Mesothelial cell of epicardium (in vitro differentiated cells): ENCODE measurements at places on chromosomes 2 and 18.

GRCh38 chr2:216215658-216216390, 106.7 kb downstream of the XRCC5 start:
- DNase-seq = no peak

DNA sequence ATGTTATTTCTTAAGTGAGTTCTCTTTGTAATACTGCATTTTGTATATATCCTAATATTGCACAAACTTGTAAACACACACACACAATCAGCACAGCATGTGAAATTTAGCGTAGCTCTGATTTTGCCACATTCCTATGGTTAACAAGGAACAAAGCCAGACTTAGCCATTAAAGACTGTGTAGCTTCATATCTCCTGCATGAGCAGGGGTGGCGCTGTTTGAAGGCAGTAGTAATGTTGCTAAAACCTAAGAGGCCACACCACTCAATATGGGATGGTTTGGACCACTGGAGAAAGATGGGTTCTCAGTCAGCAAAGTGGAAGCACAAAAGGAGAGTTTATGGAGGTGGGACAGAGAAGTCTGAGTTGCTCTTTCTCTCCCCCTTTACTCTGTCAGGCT, 61.1 kb upstream of the RND3 start:
- no peak for DNase-seq

DNA sequence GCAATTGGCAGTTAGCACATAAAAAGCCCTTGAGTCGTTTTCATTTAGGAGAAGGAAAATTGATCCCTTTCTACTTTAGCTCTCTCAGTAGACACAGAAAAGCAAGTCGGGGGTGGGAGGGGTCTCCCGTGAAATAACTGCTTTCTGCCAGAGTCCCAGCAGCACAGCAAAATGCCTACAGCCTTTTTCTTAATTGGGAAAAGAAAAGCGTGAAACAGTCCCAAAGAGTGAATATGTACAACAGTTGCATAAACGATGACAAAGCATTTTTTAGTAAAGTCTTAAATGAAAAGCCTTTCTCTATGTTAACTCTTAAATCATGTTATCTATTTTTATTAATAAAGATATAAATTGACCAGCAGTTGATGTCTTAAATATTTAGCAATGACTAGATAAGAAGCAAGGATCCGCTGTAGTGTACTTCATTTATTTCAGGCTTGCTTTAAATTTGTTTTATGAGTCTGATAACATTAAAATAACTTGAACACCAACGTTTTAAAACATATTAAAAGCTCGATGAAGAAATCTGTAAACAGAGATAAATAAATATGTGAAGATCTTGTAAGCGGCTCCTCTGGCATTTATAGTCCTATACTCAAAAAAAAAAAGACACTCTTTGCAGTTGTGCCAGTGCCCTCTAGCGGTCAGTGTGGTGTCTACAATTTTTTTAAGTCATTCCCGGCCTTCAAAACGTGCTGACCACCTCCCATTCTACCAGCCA, 42.3 kb upstream of the ATIC start:
- peak; percentile 30 for DNase-seq

GRCh38 chr2:226703514-226703913, 96.1 kb downstream of the IRS1 start:
- DNase-seq = no peak

DNA sequence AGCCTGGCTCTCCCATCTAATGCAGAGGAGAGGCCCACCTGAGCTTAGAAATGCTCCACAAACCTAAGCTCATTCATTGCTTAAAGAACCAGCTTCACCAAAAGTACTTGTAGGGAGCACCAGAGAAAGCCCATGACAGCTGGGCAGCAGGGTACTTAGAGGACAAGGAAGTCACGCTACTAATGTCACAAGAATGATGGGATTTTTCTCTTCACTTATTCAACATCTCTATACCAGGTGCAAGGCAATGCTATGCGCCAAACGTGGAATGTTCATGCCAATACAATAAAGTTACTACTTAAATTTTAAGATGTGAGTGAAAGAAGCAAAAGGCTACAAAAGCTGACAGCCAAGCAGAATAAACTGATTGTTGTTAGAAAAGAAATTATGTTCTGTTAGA, 36.0 kb downstream of the LONRF2 start:
- no peak for DNase-seq
